ENCODE measurements at places on chromosomes 5 and 9. TPM values are rescaled to one million over a fixed set of nuclear protein-coding genes. Genes with fewer than 3 reads are reported as not detected.
A peak's percentile ranks its signal among the peaks of the same experiment; 100 is the strongest.

ACTBL2 gene
- not detected for total RNA-seq

- DNase-seq, result peak; percentile 13
Measured at GRCh38 chr5:86968301-86968753, 299.4 kb upstream of the RASA1 start.

DNA sequence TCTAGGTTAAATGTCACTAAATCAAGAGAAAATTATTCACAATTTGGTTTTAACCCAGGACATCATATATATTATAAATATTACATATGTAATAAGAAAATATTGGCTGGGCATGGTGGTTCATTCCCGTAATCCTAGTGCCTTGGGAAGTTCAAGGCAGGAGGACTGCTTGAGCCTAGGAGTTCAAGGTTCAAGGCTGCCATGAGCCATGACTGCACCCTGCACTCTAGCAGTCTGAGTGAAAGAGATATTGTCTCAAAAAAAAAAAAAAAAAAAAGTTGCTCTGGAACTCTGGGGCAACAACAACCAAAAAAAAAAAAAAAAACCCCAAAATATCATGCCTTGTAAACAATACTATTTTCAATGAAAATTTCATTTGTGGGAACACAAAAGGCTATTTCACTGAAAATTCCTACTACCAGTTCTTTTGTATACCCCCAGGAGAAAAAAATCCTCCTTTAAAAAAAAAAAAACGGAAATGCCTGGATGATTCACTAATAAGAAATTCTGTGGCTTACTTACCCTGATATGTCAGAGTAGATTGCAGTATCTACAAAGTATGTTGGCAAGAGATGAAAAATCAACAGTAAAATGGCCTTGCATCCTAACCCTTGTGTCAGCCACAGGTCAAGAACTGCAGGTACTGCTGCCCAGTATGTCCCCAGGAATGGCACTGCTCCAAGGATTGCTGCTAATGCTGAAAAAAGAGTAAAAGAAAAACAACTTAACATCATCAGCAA lies 22.6 kb upstream of the CTNNAL1 start:
- DNase-seq, result no peak

SPINK4 gene
- total RNA-seq, result not detected

GRCh38 chr9:123397975-123398374 lies 42.0 kb downstream of the CRB2 start:
- DNase-seq, result no peak

ZFP37 gene
- 12.7 TPM for total RNA-seq

DNA sequence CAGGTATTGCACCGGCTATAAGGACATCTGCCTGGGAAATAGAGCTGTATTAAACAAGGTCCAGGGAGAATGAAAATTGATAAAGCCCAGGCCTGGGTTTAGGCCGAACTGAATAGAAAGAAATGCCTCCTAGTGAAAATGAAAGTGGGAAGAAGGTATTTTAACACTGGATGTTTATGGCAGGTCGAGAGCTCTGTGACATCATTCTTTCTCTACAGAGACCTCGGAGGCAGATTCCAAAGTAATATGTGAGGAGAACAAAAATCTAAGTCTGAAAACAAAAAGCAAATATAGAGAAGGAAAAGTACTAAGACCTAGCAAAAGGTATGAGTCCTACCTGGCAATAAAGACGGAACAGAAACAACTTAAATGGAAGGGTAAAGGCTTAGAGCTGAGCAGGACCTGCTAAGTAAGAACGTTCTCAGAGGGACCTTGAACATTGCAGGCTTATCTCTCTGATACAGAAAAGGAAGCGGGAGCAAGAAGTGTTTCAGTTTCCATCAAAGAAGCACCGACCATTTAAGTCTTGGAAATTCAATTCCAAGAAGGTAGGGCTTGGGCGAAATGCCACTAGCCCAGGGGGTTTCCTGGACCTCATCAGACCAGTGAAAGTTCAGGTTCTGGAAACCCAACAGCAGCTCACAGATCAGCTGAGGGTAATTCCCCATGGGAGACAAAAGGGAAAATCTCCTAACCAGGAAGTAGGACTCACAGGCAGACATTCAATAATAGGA lies 80.0 kb downstream of the SUSD1 start:
- DNase-seq, result no peak

TMEM174 gene
- total RNA-seq, result not detected

DNA sequence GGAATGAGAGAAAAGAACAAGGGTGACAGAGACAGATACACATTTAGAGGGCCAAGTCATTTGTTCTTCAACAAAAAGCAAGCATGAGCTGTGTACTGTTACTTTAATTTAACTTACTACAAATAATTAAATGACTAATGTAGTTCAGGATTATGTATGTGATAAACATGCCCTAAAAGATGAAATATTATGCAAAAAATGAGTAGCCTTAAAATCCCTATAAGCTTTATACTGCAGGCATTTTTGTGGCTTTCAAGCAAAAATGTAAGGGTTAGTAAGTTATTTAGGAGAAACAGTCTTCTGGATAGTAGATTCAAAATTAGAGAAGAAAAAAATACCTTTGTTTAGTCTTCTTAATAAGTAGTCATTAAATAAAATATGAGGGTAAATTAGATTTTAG lies 431.2 kb downstream of the CSNK1G3 start:
- no peak for DNase-seq

- DNase-seq, result no peak
Measured at GRCh38 chr5:2538169-2538568, 213.3 kb downstream of the IRX2 start.

NR6A1 gene
- total RNA-seq, result 1.4 TPM

RBM22 gene
- total RNA-seq, result 31.1 TPM

IRGM gene
- not detected for total RNA-seq

ICE1 gene
- total RNA-seq, result 50.2 TPM

SPINK5 gene
- total RNA-seq, result 0.21 TPM

LAMC3 gene
- 12.2 TPM for total RNA-seq

DNA sequence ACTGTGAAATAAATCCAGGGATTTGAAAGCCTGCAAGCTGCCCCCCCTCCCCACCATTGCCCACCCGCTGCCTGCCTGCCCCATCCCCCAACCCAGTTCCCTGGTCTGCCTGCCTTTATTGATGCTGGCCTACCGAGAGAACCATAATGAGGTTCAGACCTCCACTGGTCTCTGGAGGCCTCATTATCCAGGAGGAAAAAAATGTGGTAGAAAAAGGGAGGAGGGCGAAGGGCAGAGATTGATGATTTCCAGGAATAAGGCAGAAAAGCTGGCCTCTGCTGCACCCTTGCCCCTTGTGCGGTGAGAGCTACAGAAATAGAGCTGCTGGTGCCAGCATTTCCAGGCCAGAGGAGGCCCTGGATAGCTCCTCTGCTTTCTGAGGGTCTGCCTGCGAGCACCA lies 216.1 kb downstream of the PAPPA start:
- DNase-seq, result no peak

DNA sequence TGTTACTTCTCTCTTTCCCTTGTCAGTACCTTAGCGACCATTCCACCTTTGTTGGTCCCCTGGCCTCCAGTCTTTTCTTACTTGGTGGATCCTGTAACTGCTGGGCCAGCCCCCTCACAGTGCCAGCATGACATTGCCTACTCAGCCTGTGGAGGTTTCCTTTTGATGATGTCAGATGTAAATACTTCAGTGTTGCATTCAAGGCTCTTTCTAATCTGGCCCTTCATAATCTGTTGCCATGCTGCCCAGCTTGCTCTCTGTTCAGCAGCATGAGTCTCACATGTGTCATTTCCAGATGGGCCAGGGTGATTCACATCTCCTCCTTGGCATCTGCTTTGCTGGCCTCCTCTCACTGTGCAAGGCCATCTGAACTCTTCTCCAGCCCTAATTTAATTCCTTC lies 57.1 kb downstream of the MAST4 start:
- DNase-seq, result no peak

SMIM32 gene
- total RNA-seq, result not detected

DNA sequence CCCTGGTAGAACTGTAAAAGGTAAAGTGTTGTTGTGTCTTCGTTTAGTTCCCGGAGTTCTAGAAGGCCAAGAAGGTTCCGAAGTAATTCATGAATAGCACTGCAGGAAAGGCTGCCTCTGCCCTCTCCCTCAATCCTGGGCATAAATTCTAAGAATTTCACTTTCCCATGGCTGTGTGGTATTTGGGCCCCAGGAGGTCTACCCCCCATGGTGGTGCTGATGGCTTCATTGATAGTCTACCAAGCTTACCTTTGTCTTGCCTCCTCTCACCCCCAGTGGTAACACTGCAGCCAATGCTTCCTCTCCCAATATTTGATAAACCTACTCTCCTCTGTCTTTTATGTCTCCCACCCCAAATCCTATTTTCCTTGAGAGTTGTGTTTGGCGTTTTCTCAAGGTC lies 39.5 kb downstream of the ADAMTS16 start:
- DNase-seq, result no peak

BNC2 gene
- 69.5 TPM for total RNA-seq

PRDM9 gene
- total RNA-seq, result not detected

- DNase-seq, result no peak
Measured at GRCh38 chr5:180852495-180852894, 8.6 kb downstream of the ZFP62 start.

DNA sequence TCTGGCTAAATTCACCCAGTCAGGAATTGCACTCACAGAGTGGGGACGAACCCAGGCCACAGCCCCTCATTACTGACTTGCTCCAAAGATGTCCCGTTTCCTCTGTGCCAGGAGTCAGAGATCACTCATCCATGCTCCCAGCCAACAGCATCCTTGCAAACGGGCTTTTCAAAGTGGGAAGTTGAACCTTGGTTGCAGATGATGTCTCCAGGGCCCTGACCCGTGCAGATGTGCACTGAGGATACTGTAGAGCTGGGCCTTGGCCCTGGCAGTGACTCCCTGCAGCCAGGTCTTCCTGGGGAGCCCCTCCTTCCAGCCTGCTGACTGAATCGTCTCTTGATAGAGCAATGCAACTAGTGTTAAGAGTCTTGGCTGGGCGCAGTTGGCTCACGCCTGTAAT lies 22.3 kb downstream of the TCF7 start:
- DNase-seq, result no peak

IL5 gene
- total RNA-seq, result not detected

DNA sequence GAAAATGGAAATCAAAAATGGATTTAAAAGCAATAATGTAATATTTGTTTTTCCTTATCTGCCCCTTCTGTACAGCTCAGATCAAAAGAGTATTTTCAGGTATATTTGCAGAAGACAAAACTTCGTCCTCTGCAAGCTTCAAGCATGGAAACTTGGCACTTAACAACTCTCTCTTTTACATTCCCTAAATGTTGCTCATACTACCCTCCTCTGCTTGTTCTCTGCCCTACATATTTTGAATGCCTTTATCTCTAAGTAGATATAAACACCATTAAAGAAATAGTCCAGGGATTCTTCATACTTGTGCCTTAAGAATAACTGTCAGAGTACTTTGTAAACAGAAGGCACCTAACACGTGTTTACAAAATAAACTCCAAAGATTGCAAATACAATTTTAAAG lies 19.2 kb upstream of the SMC2 start:
- DNase-seq, result no peak

GRCh38 chr9:98536542-98537173 lies 172.1 kb downstream of the GABBR2 start:
- DNase-seq, result no peak

- DNase-seq, result no peak
Measured at GRCh38 chr9:126436545-126437267, 110.1 kb downstream of the MVB12B start.

GRCh38 chr5:167482555-167482954 lies 808.9 kb upstream of the WWC1 start:
- DNase-seq, result no peak

- DNase-seq, result no peak
Measured at GRCh38 chr9:110155751-110156150, 52.2 kb downstream of the C9orf152 start.

QRFP gene
- total RNA-seq, result not detected

- no peak for DNase-seq
Measured at GRCh38 chr9:6152788-6153187, 62.8 kb upstream of the IL33 start.

- no peak for DNase-seq
Measured at GRCh38 chr5:58241389-58241788, 218.5 kb downstream of the PLK2 start.

DNA sequence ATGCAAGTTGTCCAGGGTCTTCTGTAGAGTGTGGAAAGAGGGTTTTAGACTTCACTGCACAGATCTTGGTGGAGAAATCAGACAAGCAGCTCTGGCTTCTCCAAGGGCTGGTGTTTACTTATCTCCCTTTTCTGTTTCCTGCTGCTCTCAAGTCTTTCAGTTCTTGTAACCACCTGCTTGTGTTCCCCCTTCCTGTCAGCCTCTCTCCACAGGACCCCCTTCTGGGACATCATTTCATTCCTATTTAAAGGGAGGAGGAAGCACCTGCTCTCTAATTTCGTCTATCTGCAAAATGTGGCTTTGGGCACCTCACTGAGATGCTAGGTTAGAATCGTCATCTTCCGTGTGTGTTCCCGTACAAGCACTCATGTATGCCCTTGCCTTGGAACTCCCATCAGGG lies 636.2 kb downstream of the MTRR start:
- DNase-seq, result no peak

DBH gene
- 0.79 TPM for total RNA-seq

GRCh38 chr5:43312699-43313034 lies 545 bp downstream of the HMGCS1 start:
- DNase-seq, result no peak

- DNase-seq, result no peak
Measured at GRCh38 chr9:91825422-91825821, 124.6 kb downstream of the ROR2 start.

DOCK8 gene
- total RNA-seq, result 12.5 TPM

DNA sequence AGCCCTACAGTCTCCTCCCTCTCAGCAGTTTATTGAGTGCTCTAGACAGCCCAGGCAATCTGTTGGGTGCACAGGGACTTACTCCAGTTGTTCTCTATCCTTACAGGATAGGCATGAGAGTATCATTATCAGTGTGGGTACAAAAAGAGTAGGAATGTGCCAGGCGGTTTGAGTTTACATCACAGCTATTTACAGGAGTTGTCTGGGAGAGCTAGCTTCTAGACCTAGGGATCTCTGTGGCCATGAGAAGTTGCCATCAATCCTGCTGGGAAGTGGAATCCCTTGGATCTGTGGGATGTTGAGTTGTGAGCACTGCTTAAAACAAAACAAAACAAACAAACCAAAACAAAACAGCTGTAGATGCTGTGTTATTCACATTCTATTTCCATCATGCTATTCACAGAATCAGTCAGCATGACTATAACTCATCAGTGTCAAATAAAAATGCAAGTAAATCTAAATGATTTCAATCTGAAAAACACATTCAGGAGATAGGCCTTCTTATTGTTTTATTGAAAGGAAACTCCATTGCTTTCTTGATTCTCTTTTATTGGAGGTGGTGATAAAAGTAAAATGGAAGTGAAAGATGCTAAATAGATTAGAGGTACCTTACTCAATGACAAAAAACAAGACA lies 552.4 kb upstream of the ZNF608 start:
- DNase-seq, result no peak

PLAC8L1 gene
- not detected for total RNA-seq

GRCh38 chr5:3309538-3309937 lies 286.1 kb upstream of the IRX1 start:
- no peak for DNase-seq

DNA sequence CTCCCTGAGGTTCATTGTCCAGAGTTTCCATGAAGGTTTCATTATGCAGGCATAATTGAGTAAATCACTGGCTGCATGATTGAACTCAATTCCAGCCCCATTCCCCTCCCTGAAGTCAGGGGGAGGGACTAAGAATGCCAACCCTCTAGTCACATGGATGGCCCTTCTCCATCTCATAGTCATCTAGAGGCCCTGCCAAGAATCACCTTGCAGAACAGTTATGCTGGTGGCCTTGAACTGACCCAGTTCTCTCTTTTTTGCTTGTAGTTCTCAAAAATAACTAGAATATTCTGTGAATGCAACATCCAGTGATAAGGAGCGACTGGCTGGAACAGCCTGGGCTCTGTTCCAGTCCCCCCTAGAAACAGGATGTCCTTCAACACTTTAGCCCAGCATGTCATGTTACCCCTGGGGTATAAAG lies 31.7 kb downstream of the SLC35A4 start:
- DNase-seq, result no peak

- DNase-seq, result no peak
Measured at GRCh38 chr9:37926737-37927118, 22.8 kb upstream of the SLC25A51 start.

Data from urinary bladder (tissue), 4 donors.